CD4-positive, alpha-beta T cell treated with Interleukin-17A for 4 hours (primary cell): ENCODE measurements at places on chromosomes 5 and 9.

DNA sequence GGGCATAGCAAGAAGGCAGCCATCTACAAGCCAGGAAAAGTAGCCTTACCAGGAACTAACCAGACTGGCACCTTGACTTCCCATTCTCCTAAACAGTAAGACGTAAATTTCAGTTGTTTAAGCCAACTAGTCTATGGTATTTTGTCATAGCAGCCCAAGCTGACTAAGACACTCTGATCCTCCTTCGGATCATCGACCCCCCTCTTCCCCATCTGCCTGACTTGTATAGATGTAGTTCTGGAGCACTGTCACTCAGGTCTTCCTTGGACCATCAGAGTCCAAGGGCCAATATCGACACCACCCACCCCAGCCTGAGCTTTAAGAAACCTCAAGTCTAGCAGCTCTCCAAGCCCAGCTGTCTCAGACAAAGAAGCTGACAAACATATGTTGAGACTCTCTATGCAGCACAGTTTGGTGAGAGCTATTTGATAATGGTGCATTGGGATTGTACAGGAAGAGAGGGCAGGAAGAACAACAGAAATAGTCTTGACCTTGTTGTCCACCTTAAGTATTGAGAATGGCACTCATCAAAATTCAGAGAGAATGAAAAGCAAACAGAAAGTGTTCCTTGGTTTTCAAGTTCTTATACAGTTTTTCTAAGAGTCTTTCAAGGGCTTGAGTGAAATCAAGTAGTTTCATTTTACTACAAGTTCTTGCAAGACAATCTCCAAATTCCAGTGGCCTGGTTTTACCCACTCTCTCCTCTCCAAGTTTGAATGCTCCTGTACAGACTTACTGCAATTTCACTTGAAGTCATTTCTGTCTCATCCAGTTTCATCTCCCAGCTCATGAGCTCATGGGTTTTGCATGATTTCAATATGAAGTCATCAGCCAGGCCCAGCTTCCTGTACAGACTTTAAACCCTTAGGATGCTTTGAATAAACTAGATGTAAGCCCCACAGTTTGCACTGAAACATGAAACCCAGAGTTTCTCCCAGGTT is 122.3 kb upstream of the RAI14 start:
- DNase-seq = no peak

DNA sequence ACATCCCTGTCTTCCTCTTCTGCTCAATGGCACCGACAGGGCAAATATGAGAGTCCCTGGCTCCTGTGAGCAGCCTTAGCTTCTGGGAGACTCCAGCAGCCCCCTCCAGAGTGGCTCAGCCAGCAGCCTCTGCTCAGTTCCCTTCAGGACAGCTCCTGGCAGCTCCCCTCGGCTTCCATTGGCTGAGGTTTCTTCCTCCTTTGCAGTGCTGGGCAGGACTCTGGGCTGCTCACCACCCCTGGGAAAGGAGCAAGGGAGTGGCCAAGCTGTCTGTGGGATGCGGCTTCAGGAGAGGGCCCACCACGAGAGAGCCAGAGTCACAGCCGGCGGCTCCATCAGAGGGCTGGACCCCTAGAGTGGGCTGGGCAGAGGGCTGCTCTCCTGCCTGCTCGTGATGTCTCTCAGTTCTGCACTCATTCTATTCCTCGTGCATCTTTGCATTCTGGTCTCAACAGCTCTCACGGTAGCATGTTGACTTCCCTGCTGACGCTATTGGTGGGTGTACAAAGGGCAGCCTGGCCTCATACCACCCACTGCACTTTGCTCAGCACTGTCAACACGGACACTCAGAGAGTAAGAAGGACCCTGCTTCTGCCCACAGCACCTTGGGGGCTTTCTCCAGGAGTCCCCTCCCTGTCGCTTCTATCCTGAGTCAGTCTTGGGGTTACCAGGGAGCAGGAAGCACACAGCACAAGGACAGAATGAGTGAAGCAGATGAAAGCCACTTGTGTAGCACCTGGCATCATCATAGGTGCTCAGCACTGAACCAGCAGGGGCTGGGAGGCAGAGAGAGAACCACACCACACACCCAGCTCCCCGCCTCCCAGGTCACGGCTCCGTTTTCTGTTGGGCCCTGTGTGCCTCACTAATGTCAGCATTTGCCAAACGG is 80.9 kb upstream of the ALDH1B1 start:
- no peak for DNase-seq

DNA sequence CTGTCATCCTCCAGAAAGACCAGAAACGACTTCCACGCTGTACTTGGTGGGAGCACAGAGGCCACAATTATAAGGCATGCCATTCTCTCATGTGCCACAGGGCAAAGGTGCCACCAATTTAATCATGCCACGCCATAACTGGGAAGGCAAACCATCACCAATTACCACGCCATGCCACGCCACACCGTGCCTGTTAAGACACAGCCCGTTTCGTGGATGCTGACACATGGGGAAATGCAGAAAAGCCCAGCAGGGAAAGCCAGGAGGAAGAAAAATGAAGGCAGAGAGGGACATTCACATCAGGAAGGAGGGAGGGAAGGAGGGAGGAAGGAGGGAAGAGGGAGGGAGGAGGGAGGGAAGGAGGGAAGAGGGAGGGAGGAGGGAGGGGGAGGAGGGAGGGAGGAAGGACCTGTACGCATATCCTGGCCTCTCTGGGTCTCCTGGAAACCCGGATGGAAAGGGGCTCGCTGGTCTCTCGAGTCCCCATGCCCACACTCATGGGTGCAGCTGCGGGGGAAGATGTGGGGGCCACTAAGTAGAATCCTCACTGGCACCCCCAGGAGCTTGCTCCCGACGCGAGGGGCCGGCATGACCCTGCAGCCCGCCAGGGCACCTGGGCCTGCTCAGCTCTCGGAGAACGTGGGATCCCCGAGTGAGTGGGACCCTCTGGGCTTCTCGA is 61.7 kb upstream of the UBAC1 start:
- no peak for DNase-seq

- no peak for DNase-seq
Observed at GRCh38 chr9:20713172-20713571, 29.1 kb downstream of the FOCAD start.

DNA sequence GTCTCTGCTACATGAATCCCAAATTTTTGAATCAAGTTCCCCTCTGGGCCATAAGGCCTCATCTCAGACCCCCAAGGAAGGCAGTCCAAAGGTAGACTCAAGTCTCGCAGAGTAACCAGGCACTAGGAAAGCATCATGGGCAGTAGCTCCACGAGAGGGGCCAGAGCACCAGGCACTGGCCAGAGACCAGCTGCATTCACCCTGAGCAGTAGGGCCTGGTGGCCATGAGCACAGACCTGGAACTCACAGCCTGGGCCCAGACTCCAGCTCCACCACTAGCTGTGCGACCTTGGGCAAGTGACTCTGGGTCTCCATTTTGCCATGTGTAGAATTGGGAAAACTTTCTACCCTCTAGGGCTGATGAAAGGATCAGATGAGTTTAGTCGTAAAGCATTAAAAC is 28.5 kb downstream of the NANS start:
- DNase-seq = no peak

DNA sequence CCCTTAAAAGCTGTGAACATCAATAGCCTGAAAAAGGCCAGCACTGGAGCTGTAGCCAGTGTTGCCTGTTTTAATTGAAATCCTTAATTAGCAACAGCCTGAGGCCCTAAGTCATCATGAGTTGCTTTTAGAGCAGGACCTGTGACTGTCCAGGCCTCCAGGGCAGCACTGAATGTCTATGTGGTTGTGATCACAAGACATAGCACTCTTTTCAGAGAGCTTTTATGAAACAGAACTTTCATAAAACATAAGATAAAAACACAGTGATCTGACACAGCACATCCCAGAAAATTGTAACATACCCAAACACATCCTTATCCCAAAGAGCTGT is 85.5 kb upstream of the MYO10 start:
- no peak for DNase-seq

DNA sequence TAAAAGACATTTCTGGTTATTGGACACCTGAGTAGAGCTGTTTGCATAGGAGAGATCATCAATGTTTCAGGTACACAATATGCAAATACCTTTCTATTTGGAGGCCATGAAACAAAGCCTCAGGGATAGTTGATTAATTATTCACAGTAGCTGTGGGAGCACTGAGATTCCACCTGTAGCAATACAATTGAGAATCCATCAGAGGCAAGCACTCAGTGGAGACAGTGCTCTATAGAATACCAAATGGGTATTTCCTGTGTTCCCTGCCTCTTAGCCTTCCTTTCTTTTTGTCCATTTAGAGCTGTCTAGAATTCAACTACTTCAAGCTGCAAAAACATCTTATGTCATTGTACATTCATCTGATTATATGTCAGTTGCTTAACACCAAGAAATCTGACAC is 1754.0 kb upstream of the ACO1 start:
- DNase-seq = no peak

- no peak for DNase-seq
Observed at GRCh38 chr5:146753641-146754040, 124.9 kb downstream of the PPP2R2B start.

DNA sequence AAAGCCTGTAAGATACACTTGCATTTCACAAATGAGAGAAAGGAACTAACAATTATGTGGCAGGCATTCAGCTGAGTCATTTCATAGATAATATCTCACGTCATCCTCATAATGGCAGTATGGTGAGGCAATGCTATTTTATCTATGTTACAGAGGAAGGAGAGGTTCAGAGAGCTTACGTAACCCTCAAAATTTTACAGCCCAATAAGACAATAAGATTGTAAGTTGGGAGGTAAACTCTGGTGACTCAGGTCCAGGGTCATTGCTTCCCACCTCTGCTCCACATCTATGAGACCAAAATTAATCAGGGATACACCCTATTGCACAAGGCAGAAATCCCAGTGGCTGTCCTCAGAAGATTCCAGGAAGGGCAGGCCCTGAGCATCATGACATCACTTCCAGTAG is 309.7 kb downstream of the NSG2 start:
- no peak for DNase-seq

GRCh38 chr9:84669288-84670137 is at the start of gene NTRK2:
Gene NTRK2, plus strand, starts transcription at chr9:84669729. Its CDS starts 1,020 bp downstream, at chr9:84670749.
- no peak for DNase-seq

DNA sequence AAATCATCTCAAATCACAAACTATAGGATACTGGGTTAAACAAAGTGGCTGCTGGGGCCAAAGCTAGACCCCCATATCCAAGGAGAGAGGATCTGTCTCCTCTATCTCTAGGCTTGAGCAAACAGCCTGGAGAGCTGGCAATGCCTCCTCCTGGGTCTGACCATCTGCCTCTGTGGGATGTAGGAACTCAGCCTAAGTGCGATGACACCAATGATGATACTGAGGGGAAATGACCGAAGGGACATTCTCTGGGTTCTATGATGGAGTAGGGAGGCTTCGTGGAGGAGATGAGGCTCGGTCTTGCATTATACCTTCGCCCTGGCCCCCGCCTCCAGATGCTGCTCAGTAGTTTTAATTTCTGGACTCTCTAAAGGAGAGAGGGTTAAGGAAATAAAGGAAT is 9.3 kb upstream of the SPATA24 start:
- DNase-seq = no peak

DNA sequence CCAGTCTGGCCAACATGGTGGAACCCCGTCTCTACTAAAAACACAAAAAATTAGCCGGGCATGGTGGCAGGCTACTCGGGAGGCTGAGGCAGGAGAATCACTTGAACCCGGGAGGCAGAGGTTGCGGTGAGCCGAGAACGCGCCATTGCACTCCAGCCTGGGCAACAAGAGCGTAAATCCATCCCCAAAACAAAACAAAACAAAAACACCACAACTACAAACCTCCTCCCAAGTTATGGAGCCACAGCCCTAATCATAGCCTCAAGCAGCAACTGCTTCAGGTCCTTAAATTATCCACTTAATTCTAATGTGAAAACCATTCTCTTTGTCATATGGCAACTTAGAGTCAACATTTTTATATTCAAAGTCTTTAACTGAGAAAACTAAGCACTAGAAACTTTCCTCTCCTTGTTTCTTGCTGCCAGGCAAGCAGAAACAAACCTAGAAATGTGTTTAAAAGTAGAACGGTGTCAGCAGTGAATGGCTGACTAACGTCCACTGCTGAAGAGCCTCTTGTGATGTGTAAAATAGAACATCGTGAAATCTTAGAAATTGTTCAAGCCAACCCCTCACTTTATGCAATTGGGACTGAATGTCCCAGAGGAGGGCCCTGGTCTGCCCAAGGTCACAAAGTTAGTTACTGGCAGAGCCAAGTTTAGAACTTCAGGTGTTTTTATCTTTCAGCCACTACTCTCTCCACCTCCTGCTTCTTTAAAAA is 5.7 kb downstream of the TMEM245 start:
- DNase-seq = no peak

- DNase-seq = no peak
Observed at GRCh38 chr5:72179028-72179815, 71.9 kb downstream of the MAP1B start.

DNA sequence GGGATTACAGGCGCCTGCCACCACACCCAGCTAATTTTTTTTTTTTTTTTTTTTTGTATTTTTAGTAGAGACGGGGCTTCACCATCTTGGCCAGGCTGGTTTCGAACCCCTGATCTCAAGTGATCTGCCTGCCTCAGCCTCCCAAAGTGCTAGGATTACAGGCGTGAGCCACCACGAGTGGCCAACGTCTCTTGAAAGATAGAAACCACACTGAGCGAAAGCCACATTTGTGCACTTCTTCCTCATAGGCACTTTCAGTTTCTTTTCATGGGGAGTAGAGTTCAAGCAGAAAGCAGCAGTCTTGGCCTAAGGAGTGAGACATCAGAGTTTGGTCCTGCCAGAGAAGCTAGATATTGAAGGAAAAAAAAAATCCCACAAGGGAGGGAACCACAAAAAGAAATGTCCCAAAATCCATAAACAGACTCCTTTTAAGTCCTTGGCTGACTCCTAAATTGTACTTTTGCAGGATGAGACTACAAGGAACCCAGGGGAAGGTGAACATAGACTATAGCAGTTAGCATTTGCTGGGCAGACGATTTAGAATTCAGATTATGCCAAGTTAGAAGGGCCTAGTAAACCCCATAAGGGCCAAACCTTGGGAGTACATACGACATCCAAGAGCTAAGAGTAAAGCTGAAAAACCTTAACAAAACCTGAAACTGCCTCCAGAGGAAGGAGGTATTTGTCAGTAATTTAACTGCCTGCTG is 43.9 kb upstream of the GLIPR2 start:
- peak; percentile 45 for DNase-seq

DNA sequence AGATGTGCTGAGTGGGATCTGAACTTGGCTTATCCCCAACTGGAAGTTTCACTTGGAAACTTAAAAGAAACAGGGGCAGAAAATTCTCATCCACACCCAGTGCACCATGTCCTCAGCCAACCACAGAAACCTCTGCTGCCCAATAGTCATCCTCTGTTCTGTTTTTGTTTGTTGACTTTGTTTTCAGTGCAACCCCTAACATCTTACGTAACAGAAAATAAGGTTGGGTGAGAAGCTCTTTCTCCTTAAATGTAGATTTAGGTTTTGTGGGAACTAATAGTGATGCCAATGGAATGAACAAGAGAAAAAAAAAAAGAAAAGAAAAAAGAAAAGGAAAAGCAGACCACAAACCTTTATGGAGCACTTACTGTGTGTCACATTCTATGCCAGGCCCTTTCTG is 262.8 kb downstream of the PAPPA start:
- no peak for DNase-seq

DNA sequence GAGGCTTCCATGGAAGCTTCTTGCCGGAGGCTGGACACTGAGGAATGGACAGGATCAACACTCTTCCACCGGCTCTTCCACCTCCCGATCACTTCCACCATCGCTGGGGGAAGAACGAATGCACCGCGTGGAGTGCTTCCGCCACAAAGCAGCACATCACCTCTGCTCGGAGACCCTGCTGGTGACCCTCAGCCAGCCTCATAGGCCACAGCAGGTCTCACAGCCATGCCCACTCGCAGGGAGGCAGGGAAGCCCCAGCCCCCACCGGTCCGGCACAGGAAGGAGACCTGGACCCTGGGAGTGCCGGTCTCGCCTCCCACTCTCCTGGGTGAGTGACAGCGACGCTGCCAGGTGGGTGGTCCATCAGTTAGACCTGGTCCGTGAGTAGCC is 4.7 kb downstream of the MRPL36 start:
- DNase-seq = no peak

GRCh38 chr5:130514984-130515690 is 610.9 kb downstream of the CHSY3 start:
- no peak for DNase-seq
